HCT116 (cell line): ENCODE measurements at places on chromosomes 7 and 10. TPM values are rescaled to one million over a fixed set of nuclear protein-coding genes. Genes with fewer than 3 reads are reported as not detected.

DNA sequence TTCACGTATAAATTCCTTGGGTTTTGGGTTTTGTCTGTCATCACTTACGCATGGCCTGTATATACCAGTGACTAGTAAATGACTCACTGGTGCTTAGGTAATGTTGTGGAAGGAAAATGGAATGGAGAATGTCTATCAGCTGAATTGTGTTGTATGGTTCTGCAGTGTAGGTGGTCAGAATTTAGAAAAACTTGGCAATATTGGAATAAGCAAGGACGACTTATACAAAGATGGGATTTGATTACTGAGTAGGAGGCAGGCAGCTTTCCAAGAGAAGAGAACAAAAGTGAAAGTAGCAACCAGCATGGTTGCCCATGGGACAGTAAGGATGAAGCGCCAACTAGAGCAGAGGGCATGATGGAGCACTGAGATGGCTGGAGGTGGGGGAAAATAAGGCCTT lies 168.6 kb upstream of the CSTF2T start:
- no peak overlapping the region for H3K4me3 ChIP-seq
- H3K4me1 ChIP-seq: no peaks in the 10 kb centered on the region
- H3K27ac ChIP-seq: no peak overlapping the region
- 0 out of 2 replicates have a peak, but pooled peaks cover 4% of the 10 kb centered on the region for H3K27me3 ChIP-seq
- H3K36me3 ChIP-seq: no peaks in the 10 kb centered on the region

Gene MAGI2
- 0.22 TPM for total RNA-seq

DNA sequence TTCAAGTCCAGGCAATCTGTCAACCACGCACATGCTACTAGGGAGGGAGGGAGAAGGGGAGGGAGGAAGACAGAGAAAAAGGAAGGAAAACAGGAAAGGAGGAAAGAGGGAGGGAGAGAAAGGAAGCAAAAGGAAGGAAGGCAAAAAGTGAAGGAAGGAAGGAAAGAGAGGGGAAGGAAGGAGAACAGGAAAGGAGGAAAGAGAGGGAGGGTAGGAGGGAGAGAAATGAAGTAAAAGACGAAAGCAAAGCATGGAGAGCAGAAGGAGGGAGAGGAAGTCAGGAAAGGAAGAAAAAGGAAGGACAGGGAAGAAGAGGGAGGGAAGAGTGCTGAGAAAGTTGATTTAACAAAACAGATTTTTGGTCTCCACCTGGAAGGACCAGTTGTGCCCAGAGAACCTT lies 25.6 kb downstream of the KLF6 start:
- no peak overlapping the region for H3K4me3 ChIP-seq
- peaks cover 45% of the 10 kb centered on the region for H3K4me1 ChIP-seq
- H3K27me3 ChIP-seq: no peaks in the 10 kb centered on the region
- no peak for DNase-seq
- no peaks in the 10 kb centered on the region for H3K36me3 ChIP-seq
- H3K27ac ChIP-seq: no peak overlapping the region

Gene RPEL1
- 0.10 TPM for total RNA-seq

Gene SCIN
- total RNA-seq: 0.22 TPM

GRCh38 chr7:123999703-124000102 lies 33.2 kb downstream of the TMEM229A start:
- no peaks in the 10 kb centered on the region for H3K4me1 ChIP-seq
- no peaks in the 10 kb centered on the region for H3K27me3 ChIP-seq
- no peaks in the 10 kb centered on the region for H3K36me3 ChIP-seq

DNA sequence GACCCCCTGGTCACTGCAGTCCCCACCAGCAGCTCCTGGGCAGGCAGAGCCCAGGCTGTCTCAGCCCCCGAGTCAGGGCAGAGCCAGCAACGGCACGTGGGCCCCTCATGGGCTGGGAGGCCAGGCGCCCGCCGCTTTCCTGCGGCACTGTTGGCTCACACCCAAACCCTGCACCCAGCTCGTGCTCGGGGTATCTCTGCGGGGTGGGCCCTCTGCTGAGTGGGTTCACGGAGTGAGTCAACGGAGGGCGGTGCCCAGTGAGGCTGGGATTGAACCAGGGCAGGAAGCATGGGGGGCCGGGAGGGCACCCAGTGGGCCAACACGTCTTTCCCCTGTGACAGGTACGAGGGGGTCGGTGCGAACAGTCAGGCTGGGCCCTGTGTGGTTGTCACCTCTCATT lies 28.9 kb downstream of the ADAP1 start:
- no peaks in the 10 kb centered on the region for H3K36me3 ChIP-seq
- no peak for DNase-seq
- peaks cover 13% of the 10 kb centered on the region for H3K4me1 ChIP-seq
- H3K27me3 ChIP-seq: no peaks in the 10 kb centered on the region
- H3K4me3 ChIP-seq: no peak overlapping the region

- H3K4me1 ChIP-seq: no peaks in the 10 kb centered on the region
- DNase-seq: no peak
- no peaks in the 10 kb centered on the region for H3K27me3 ChIP-seq
- no peaks in the 10 kb centered on the region for H3K36me3 ChIP-seq
Measured at GRCh38 chr7:420142-421093, 99.2 kb downstream of the PDGFA start.

Gene FXYD4
- 0.71 TPM for total RNA-seq

DNA sequence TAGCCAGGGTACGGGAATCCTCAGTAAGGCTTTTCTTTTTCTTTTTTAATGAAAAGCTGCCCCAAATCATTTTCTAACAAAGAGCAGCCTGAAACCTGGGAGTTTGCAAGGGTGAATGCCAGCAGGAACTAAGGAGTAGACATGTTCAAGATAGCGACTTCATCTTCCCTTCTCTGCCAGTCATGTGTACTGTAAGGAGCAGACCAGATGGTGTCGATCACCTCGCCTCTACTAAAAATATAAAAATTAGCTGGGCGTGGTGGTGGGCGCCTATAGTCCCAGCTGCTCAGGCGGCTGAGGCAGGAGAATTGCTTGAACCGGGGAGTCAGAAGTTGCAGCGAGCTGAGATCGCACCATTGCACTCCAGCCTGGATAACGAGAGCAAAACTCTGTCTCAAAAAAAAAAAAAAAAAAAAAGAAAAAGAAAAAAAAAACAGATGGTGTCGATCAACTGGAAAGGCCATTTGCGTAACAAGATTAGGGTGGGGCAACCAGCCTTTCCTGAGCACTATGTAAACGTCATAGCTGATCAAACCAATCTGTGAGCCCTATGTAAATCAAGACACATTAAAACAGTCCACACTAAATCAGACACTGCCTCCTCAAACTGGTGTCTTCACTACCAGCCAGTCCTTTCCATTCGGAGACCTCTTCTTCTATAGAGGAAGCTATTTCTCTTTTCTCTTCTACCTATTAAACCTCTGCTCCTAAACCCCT lies 33.8 kb downstream of the NOLC1 start:
- H3K4me1 ChIP-seq: no peaks in the 10 kb centered on the region
- no peaks in the 10 kb centered on the region for H3K27me3 ChIP-seq
- H3K27ac ChIP-seq: no peak overlapping the region
- no peak overlapping the region for H3K4me3 ChIP-seq

DNA sequence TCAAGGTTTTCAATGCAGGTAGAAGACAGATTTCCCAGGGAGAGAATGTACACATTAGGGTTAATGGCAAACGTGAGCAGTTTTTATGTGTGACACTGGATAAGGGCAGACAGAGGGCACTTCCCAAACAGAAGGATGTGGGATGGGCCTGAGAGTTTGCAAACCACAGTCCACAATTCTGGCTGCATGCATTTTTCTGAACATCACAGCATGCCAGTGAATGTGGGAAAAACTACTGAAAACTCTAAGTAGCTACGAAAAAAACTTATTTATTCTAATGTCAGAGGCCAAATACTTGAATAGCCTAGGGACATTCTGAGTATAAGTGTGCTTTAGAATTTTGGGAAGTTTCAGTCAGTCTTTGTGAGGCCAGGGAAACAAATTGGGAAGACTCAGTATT lies 145.9 kb downstream of the NRCAM start:
- no peaks in the 10 kb centered on the region for H3K27me3 ChIP-seq
- H3K27ac ChIP-seq: no peak overlapping the region
- H3K36me3 ChIP-seq: no peaks in the 10 kb centered on the region
- DNase-seq: no peak
- no peaks in the 10 kb centered on the region for H3K4me1 ChIP-seq
- H3K4me3 ChIP-seq: no peak overlapping the region

Gene CADPS2
- 7.5 TPM for total RNA-seq
